ENCODE measurements at places on chromosomes 16 and 17. TPM values are rescaled to one million over a fixed set of nuclear protein-coding genes. Genes with fewer than 3 reads are reported as not detected.

DNA sequence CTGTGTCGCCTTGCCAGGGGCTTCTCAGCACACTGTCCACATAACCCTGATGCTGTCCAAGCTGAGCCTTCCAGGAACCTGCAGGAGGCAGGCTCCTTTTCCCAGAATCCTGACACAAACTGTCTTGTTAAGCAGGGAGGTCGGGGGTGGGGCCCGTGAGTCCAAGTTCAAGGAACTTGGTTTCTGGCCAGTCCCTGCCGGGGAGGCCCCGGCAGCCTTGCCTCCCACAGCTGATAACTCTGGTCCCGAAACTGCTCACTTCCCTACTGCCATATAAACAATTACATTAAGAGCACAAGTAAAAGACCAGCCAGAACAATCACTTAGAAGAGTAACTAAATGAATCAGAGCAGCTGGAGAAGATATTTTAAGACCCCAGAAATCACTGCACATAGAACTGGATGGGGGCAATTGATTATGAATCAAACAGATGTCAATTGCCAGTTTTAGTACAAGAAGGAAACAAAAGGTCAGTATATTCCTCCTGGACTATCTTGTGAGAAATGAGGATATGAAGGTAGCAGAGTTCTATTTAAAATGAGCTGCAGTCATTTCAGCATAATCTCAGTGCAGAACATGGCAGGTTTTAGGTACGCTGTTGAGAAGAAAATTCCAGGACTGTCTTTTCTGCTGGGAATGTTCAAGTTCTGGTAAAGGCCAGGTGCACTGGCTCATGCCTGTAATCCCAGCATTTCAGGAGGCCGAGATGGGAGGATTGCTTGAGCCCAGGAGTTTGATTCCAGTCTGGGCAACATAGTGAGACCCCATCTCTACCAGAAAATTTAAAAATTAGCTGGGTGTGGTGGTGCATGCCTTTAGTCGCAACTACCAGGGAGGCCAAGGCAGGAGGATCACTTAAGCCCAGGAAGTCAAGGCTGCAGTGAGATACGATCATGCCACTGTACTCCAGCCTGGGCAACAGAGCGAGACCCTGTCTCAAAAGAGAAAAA, 169.8 kb downstream of the PITPNC1 start:
- peak; percentile 38 for DNase-seq

DNA sequence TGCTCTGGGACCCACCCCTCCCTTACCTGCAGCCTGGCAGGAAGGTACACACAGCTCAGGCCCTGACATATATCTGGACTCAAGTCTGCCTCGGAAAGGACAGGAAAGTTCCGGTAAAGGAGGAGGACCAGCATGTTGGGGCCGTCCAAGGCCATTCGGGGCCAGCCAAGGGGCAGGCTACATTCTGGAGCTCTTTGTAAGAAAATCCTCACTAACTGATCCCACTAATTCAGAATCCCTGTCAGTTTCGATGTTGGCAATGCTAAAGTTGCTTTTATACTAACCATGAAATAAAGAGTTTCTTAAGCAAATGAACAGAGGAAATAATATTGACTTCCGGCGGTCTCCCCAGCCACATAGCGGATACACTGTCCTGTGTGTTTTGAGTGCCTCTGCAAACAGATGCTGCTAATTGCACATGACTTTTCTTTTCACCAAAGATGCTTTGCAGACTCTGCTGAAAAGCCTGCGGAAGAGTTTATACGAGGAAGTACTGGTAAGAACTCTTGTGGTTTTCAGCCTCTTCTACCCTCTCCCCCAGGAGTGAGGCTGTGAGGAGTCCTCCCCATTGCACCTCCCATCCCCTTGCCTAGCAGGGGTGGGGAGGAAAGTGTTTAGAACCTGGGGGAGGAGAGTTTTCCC, 54.8 kb downstream of the PLXDC1 start:
- no peak for DNase-seq

DNA sequence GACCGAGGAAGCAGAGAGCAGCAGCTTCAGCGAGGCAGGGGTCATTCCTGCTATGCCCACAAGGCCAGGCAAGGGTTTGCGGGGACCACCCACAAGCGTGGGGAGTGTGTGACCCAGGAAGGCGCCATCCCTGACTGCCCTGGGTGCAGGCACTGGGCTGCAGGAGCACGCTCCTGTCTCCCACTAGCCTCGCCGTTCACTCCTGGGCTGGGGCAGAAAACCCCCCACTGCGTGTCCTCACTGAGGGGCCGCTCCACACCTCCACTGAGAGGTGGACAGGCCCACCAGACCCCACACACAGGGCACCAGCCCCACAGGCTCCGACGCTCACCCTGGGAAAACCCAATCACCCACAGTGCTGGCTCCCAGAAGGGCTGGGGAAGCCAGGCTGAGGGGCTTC, 56.1 kb downstream of the KLHDC4 start:
- DNase-seq, result no peak

DNA sequence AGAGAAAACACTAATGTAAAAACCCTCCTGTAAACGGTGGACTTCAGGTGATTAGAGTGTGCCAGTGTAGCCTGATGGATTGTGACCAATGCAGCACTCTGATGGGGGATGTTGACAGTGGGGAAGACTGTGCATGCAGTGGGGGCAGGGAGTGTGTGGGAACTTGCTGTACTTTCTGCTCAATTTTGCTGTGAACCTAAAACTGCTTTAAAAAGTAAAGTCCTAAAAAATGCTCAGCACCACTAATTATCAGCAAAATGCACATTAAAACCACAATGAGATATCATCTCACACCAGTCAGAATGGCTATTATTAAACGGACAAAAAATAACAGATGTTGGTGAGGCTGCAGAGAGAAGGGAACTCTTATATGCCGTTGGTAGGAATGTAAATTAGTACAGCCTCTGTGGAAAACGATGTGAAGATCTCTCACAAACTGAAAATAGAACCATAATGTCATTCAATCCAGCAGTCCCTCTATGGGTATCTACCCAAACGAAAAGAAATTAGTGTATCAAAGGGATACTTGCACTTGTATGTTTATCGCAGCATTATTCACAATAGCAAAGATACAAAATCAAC, 9.7 kb upstream of the ULK2 start:
- DNase-seq, result no peak

- DNase-seq, result no peak
These were observed 1023.4 kb downstream of the CDH11 start for GRCh38 chr16:64098451-64098850.

- no peak for DNase-seq
These were observed 99.0 kb downstream of the PRKCA start for GRCh38 chr17:66401364-66401763.

DNA sequence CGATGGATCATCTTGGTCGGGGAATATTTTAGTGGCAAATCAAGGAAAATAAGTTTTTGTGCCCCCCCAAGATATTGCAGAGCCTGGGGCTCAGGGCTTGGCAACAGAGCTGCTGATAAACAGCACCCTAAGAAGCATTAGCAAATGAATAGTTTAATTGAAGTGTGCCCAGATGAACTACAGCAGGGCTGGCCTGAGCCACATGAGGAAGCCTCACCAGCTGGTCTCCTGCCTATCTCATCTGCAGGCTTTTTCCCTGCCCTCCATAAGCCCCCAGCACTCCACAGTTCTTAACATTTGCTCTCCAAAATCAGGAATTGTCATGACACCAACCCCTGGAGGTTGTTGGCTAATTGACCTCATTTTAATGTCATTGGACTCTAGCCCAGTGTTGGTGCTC, 480.2 kb downstream of the HS3ST3B1 start:
- peak; percentile 26 for DNase-seq

The TP53TG3B gene
- not detected for total RNA-seq

The PHOSPHO1 gene
- 0.78 TPM for total RNA-seq

The C17orf78 gene
- total RNA-seq, result not detected

The EXOC3L1 gene
- total RNA-seq, result 3.6 TPM

The EVPL gene
- total RNA-seq, result 0.26 TPM

The SAMD14 gene
- total RNA-seq, result 7.8 TPM

The CHST6 gene
- 9.7 TPM for total RNA-seq

The BEAN1 gene
- total RNA-seq, result not detected

Data from H7 (cell line).